Osteoblast (primary cell): ENCODE measurements at places on chromosomes 13 and 19. TPM values are rescaled to one million over a fixed set of nuclear protein-coding genes. Genes with fewer than 3 reads are reported as not detected.

Gene CGB1
- 0.29 TPM in 1 of 2 replicates, not detected in the other for total RNA-seq

Gene B3GNT8
- 0.59 and 0.72 TPM in 2 replicates for total RNA-seq

Gene PDX1
- not detected in 2 replicates for total RNA-seq

Gene GJA3
- under 0.01 TPM in 2 replicates for total RNA-seq

Gene ZNF829
- 4.0 and 4.7 TPM in 2 replicates for total RNA-seq

Gene TMEM145
- not detected in 2 replicates for total RNA-seq

Gene GTF2F2
- 19.9 and 23.6 TPM in 2 replicates for total RNA-seq

Gene GADD45GIP1
- 15.2 and 16.8 TPM in 2 replicates for total RNA-seq

Gene ZNF442
- 3.5 and 4.0 TPM in 2 replicates for total RNA-seq

Gene SYDE1
- total RNA-seq = 45.1 and 56.8 TPM in 2 replicates

Gene CYP4F22
- not detected in 2 replicates for total RNA-seq

Gene KCNJ14
- total RNA-seq = 0.59 and 0.72 TPM in 2 replicates

Gene ZNF611
- total RNA-seq = 10.5 and 15.3 TPM in 2 replicates

Gene POU4F1
- total RNA-seq = not detected in 2 replicates

Gene KLK12
- total RNA-seq = not detected in 2 replicates

Gene HIPK4
- total RNA-seq = 0.29 and 0.36 TPM in 2 replicates

Gene GRK1
- not detected in 2 replicates for total RNA-seq

Gene NECTIN2
- 38.9 and 46.0 TPM in 2 replicates for total RNA-seq

Gene PCDH8
- not detected in 2 replicates for total RNA-seq

Gene KLK4
- total RNA-seq = 0.29 TPM in 1 of 2 replicates, not detected in the other

Gene CKM
- under 0.01 and 0.36 TPM in 2 replicates for total RNA-seq

Gene LACC1
- 21.0 and 21.5 TPM in 2 replicates for total RNA-seq

Gene ZNF235
- 4.0 and 5.6 TPM in 2 replicates for total RNA-seq

Gene ZNF527
- total RNA-seq = 5.4 and 7.4 TPM in 2 replicates

Gene KCNC3
- total RNA-seq = under 0.01 TPM in 1 of 2 replicates, not detected in the other

Gene MYO1F
- under 0.01 and 0.72 TPM in 2 replicates for total RNA-seq

Gene KLK2
- not detected in 2 replicates for total RNA-seq

Gene FAM216B
- total RNA-seq = under 0.01 TPM in 1 of 2 replicates, not detected in the other

Gene MEX3D
- total RNA-seq = 38.0 and 47.0 TPM in 2 replicates

Gene CEACAM7
- total RNA-seq = not detected in 2 replicates

Gene SELENOV
- total RNA-seq = not detected in 2 replicates

Gene NALCN
- total RNA-seq = 10.6 and 11.2 TPM in 2 replicates

Gene CEACAM3
- not detected in 2 replicates for total RNA-seq

Gene SULT2B1
- total RNA-seq = under 0.01 TPM in 1 of 2 replicates, not detected in the other

Gene ZNF444
- 13.0 and 16.6 TPM in 2 replicates for total RNA-seq

Gene MUC16
- total RNA-seq = not detected in 2 replicates

Gene PNMA8A
- 2.1 and 2.2 TPM in 2 replicates for total RNA-seq

Gene POGLUT2
- total RNA-seq = 15.9 and 18.0 TPM in 2 replicates

Gene S1PR5
- 0.29 and 0.36 TPM in 2 replicates for total RNA-seq

Gene MBD3L3
- total RNA-seq = not detected in 2 replicates

Gene CBARP
- 1.8 and 2.9 TPM in 2 replicates for total RNA-seq

Gene WDR62
- 1.4 and 1.8 TPM in 2 replicates for total RNA-seq
